ENCODE measurements at places on chromosomes 3 and 15. TPM values are rescaled to one million over a fixed set of nuclear protein-coding genes. Genes with fewer than 3 reads are reported as not detected.

Gene RTP1
- total RNA-seq, result not detected

Gene CILP
- total RNA-seq, result 1.1 TPM

DNA sequence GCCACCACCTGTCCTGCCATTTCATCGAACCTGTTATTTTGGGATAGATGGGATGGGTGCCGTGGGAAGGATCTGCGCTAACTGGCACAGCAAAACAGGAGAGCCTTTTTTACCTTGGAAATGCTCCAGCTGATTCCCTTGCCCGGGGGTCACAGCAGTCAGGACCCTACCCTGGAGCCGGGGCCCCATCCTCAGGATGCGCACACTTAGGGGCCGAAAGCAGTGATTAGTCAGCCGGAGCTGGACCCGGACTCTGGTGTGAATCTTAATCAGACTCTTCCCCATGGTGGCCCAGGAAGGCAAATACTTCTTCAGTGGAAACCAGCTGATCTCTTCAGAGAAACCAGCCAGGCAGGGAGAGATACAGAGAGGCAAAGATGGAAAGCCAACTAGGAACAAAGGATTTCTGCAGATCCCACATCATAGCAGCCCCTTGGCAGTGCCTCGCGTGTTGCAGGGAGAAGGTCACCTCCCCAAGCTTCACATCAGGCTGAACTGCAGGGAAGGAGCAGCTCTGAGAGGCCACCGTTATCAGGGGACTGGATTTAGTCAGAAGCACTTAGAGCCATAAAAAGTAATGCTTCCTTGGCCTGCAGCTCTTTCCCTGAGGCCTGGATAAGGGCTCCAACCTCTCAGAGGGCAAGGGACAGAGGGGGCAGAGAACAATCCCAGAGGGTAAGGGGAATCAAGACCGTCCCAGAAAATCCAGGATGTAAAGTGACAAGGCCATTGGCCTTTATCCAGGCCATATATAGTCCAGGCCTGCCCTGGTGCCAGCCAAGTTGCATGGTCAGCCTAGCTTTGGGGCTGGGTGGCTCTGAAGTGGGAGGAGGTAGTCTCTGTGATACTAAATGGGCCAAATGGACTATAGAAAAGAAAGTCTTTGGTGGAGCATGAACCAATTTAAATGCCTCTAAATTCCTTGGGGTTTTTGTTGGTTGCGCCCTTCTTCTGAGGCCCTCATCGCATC is 52.9 kb downstream of the WDR76 start:
- DNase-seq, result no peak

- DNase-seq, result peak; percentile 45
Observed at GRCh38 chr3:161314836-161315395, 56.4 kb downstream of the SPTSSB start.
